ENCODE measurements at places on chromosomes 2 and 18.

GRCh38 chr2:85143463-85144082 lies 10.4 kb downstream of the TCF7L1 start:
- DNase-seq = no peak

GRCh38 chr2:224165901-224166319 lies 126.8 kb upstream of the SERPINE2 start:
- DNase-seq = no peak

DNA sequence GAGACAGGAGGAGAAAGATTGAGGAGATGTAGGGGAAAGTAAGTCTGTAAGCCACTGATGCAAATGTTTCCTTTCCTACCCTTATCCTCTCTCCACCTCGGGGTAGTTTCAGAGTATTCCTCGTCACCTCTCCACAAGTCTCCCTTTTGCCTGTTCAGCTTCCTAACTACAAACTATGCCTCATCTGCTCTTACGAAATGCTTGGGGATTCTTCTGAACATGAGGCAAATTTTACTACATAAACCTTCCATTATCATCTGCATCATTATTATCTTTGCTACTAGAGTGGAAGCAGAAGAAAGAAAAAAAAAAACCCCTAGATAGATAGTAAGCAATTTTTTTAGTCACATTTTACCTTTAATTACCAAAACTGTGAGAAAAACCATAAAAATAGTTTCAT lies 43.1 kb upstream of the CWC22 start:
- no peak for DNase-seq

GRCh38 chr2:156466739-156467405 lies 30.7 kb downstream of the GPD2 start:
- DNase-seq = no peak

- no peak for DNase-seq
These were observed 272.5 kb downstream of the DYSF start for GRCh38 chr2:71725836-71726235.

DNA sequence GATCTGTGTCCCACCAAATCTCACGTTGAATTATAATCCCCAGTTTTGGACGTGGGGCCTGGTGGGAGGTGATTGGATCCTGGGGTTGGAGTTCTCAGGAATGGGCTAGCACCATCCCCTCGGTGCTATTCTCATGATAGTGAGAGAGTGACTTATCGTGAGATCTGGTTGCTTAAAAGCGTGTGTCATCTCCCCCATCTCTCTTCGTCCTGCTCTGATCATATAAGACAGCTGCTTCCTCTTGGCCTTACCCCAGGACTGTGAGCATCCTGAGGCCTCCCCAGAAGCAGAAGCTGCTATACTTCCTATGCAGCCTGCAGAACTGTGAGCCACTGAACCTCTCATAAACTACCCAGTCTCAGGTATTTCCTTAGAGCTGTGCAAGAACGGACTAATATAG lies 163.7 kb upstream of the NDUFV2 start:
- no peak for DNase-seq

- no peak for DNase-seq
These were observed 151.5 kb upstream of the SALL3 start for GRCh38 chr18:78828131-78828530.

GRCh38 chr2:231183851-231184250 lies 14.6 kb upstream of the ARMC9 start:
- DNase-seq = no peak

- no peak for DNase-seq
These were observed 495.7 kb downstream of the TSN start for GRCh38 chr2:122251158-122251557.

DNA sequence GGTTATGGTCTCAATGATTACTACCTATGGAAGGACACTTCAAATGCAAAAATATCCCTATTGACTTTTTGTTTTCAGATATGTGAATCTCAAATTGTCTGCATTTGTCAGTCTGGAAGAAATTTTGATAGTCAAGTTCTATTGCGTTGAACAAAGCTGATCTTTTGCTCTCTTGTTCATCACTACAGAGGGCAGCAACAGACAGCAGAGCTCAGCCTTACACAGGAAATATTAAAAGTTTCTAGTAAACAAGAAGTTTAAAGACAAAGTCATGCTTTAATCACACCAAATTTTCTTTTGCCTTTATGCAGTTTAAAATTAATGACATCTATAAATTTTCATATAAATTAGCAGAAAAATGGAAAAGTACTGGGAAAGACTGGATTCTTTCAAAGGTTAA lies 617.5 kb downstream of the NR4A2 start:
- DNase-seq = no peak

- no peak for DNase-seq
These were observed 25.2 kb downstream of the PDIA6 start for GRCh38 chr2:10787176-10787968.

GRCh38 chr2:46252891-46253659 lies 44.1 kb upstream of the EPAS1 start:
- DNase-seq = no peak

- DNase-seq = no peak
These were observed 31.7 kb downstream of the TMEM178A start for GRCh38 chr2:39697454-39697853.

GRCh38 chr2:3207091-3207491 lies 170.5 kb downstream of the EIPR1 start:
- no peak for DNase-seq

DNA sequence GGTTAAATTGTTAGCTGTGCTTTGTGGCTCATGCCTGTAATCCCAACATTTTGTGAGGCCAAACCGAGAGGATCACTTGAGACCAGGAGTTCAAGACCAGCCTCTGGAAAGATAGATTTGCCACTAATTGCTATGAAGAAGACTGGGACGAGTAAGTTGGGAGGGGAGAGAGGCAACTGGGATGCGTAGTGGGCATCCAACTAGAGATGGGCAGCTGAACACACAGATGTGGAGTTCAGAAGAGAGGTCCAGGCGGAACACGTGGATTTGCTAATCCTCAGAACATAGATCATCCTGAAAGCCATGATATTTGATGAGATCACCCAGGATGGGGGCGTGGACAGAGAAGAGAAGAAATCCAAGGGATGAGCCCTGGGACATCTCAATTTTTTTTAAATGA lies 48.7 kb downstream of the CYP26B1 start:
- DNase-seq = no peak

DNA sequence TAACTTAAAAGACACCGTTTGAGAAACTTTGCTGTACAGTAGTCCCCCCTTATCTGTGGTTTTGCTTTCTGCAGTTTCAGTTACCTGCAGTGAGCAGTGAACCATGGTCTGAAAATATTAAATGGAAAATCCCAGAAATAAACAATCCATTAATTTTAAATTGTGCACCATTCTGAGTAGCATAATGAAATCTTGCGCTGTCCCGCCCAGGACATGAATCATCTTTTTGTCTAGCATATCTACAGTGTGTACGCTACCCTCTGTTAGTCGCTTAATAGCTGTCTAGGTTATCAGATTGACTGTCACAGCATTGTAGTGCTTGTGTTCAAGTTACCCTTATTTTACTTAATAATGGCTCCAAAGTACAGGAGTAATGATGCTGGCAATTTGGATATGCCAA lies 6.1 kb downstream of the ARPC2 start:
- DNase-seq = no peak

DNA sequence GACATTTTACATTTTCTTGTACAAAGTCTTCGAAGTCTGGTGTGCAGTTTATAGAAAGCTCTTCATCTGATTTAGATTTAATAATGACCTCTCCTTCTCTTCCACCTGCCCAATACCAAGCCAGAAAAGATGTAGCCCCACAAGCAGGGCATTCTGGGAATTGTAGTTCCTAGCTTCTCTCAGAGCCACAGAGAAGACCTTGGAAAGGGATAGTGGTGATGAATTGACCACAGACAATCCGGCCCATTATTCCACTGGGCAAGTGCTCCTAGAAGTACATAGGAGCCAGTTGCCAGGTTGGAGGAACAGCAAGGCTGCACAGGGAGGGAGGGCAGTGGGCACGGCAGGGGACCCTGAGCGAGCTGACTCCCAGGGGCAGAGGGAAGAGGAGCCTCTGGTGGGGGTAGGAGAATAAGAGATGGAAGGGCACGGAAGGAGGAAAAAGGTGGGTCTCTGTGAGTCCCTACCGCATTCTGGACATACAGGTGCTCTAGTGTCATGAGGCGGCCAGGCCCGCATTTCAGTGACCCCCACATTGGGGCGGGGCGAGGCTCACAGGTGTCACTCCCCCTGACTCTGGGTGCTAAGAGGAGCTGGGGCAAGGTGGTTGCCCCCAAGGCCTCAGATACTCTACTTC lies 152.5 kb upstream of the HAAO start:
- no peak for DNase-seq

- DNase-seq = no peak
These were observed 76.1 kb upstream of the DNMT3A start for GRCh38 chr2:25417715-25418369.

- no peak for DNase-seq
These were observed 343.8 kb downstream of the SETBP1 start for GRCh38 chr18:45024357-45025088.

DNA sequence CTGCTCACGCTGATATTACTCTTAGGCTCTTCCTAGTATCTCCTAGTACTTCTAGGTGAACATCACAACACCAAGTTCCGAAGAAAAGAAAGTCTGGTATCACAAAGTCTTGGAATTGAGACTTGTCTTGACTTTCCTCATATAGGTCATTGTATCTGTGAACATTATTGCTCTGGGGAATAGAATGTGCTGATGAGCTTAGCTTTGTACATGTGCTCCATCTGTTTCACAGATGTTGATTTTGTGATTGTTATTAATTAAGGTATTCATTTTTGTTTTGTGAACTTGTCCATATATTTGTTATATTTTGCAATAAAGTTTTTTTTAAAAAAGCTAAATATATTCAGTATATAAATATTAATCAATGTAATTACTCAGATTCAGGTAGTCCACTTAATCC lies 111.7 kb downstream of the BABAM2 start:
- DNase-seq = no peak

GRCh38 chr2:159228081-159228581 lies 58.4 kb downstream of the WDSUB1 start:
- no peak for DNase-seq

- no peak for DNase-seq
These were observed 14.1 kb downstream of the PER2 start for GRCh38 chr2:238274152-238274865.

GRCh38 chr2:60355849-60356261 lies 197.6 kb downstream of the BCL11A start:
- no peak for DNase-seq

DNA sequence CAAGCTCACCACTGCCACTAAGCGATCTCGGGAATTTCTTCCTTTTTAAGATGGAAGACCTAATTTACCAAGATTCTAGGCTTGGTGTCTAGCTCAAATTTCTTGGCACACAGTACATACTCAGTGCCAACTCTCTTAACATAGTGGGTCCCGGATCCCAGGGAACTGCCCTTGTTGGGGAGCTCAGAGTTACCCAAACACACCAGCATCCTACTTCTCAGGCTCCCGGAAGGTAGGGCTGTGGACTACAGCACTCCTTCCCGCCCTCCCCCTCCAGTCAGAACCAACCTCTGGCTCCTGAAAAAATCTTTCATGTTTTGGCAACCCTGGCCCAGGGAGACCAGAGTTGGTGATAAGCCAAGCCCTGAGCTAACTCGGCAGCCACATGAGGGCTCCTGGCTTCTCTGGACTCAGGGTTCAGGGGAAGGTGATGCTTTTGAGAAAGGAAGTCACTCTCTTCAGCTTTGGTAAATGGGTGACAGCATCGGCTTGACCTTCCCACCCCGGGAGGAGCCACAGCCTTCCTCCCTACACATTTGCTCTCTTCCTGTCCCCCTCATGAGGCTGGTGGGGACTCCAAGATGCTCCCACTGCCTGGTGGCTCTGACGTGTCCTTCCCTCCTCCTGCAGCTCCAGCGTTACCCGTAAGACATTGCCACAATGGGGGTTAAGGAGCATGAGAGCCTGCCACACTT lies 8.8 kb downstream of the ODC1 start:
- DNase-seq = no peak

- DNase-seq = no peak
These were observed 654.3 kb downstream of the METTL4 start for GRCh38 chr18:1916869-1917523.

GRCh38 chr2:188975497-188976102 lies 1.4 kb downstream of the COL3A1 start:
- no peak for DNase-seq

- DNase-seq = no peak
These were observed 30.2 kb upstream of the LRATD1 start for GRCh38 chr2:14602309-14602708.

DNA sequence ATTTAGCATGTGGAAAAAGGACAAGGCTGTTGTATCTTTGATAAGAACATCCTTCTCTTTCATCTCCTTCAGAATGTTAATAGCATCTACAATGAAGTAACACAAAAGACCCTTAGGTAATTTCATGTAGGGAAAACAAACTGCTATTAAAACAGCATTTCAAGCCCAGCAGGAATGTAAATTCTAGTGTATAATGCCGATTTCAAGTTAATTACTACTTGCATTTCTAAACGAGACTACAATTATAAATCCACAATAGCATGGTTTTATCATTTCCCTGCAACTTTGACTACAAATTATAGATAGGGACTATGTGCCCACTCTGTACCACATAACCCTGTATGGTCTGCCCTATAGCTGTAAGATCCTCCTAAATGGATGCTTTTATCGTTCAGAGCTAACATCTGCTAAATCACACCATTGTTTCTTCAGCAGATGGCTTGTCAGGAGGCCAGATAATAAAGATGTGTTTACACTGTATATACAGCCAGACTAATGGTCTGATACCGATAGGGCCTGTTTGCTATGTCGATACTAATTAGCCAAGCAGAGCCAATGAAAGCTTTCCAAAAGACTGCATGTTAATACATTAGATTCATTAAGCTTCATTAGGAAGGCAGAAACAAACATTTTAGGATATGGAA lies 51.9 kb downstream of the LRPPRC start:
- no peak for DNase-seq

DNA sequence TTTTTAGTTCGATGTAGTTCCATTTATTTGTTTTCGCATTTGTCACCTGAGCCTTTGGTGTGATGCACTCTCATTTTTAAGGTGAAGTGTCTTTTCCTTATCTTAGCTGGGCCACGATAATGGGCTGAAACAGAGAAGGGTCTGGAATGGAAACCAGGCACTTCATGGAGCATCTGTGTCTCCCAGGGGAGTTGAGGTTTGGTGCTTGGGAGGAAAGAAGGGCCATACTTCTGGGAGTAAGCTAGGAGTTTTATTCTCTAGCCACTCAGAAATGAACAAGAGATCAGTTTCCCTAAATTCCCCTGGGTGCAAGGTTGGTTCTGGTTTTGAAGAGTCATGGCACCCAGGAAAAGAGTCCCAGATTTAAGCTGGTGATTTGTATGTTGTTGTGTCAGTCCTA lies 179.4 kb upstream of the CXCR4 start:
- no peak for DNase-seq

GRCh38 chr2:102621630-102622029 lies 2.3 kb downstream of the SLC9A2 start:
- DNase-seq = no peak

All from stimulated activated CD8-positive, alpha-beta memory T cell treated with anti-CD3 and anti-CD28 coated beads, Interleukin-15, amount 100 ng/mL, for 48 hours (primary cell).